Sigmoid colon (tissue), 7 donors: ENCODE measurements at places on chromosomes 11 and 22. TPM values are rescaled to one million over a fixed set of nuclear protein-coding genes. Genes with fewer than 3 reads are reported as not detected.

CHORDC1 gene
- 7.2 TPM for polyA plus RNA-seq

TSKU gene
- 24.6 TPM for polyA plus RNA-seq

ASCL2 gene
- 1.4 TPM for polyA plus RNA-seq

OR52N4 gene
- polyA plus RNA-seq, result not detected

PYGM gene
- polyA plus RNA-seq, result 2.1 TPM

CSRP3 gene
- polyA plus RNA-seq, result 1.2 TPM

IFITM10 gene
- not detected for polyA plus RNA-seq

SMIM35 gene
- polyA plus RNA-seq, result not detected

HOATZ gene
- not detected for polyA plus RNA-seq

PLAAT5 gene
- polyA plus RNA-seq, result not detected
